ENCODE measurements at places on chromosomes 2 and 18.

DNA sequence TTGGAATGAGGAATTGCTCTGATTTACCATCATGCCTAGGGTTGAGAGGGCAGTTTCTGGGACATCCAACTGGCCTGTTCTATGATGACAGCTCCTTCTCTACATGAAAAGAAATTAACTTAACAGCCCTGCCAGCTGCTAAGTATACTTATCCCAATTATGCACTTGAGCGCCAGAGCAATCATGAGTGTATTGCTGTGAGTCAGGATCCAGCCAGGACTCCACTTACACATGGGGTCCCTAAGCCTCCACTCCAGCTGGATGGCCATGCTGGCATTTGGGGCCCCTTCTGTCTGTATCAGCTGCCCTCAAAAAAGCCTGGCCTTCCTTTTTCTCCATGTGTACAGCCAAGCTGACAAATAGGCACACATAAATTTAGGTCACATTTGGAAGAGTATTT, 481.9 kb downstream of the TMX3 start:
- no peaks in the 10 kb centered on the region for H3K36me3 ChIP-seq
- no peak overlapping the region for H3K4me3 ChIP-seq
- H3K27me3 ChIP-seq = no peaks in the 10 kb centered on the region
- no peak for DNase-seq

- no peak overlapping the region for H3K27ac ChIP-seq
- H3K4me1 ChIP-seq = no peaks in the 10 kb centered on the region
Measured at GRCh38 chr2:157333304-157334047, 7.9 kb upstream of the ERMN start.

GRCh38 chr2:234495251-234496054, 1.4 kb downstream of the ARL4C start:
- no peaks in the 10 kb centered on the region for H3K27me3 ChIP-seq
- no peaks in the 10 kb centered on the region for H3K36me3 ChIP-seq
- peak overlapping the region; percentile 84 for H3K4me3 ChIP-seq

DNA sequence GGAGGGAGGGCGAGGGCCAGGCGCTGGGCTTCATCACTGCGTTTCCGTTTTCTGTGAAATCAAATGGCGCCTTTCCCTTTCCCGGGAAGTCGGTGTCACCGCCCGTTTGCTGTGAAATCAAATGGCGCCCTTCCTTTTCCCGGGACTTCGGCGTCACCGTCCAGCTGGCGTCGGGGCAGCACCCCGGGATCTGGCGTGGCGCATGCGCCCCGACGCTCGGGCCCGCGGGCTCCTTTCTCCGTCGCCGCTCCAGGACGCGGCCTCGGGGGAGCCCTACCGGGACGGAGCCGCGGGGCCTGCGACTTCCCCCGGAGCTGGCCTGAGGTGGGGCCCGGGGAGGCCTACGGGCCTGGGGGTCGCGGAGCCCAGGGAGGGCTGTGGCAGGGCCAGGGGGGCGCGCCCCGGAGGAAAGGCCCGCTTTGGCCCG, at the start of gene FAM228A:
Gene FAM228A, plus strand, starts transcription at position 203 of the 427 bp plus-strand sequence. CDS start 428 bp downstream, outside the sequence.
- H3K4me3 ChIP-seq = peak within 1 kb of the TSS; percentile 11
- no peaks in the 10 kb centered on the region for H3K27me3 ChIP-seq
- DNase-seq = no peak
- peaks cover 20% of the 10 kb centered on the region for H3K4me1 ChIP-seq
- no peaks in the 10 kb centered on the region for H3K36me3 ChIP-seq

GRCh38 chr2:12950957-12951656, 234.4 kb downstream of the TRIB2 start:
- no peak overlapping the region for H3K27ac ChIP-seq
- H3K4me3 ChIP-seq = no peak overlapping the region
- no peaks in the 10 kb centered on the region for H3K4me1 ChIP-seq
- H3K27me3 ChIP-seq = no peaks in the 10 kb centered on the region
- no peaks in the 10 kb centered on the region for H3K36me3 ChIP-seq

- DNase-seq = no peak
- peaks cover 21% of the 10 kb centered on the region for H3K4me1 ChIP-seq
- H3K36me3 ChIP-seq = no peaks in the 10 kb centered on the region
- no peaks in the 10 kb centered on the region for H3K27me3 ChIP-seq
- H3K4me3 ChIP-seq = no peak overlapping the region
Measured at GRCh38 chr18:70380915-70381896, 92.4 kb downstream of the SOCS6 start.

DNA sequence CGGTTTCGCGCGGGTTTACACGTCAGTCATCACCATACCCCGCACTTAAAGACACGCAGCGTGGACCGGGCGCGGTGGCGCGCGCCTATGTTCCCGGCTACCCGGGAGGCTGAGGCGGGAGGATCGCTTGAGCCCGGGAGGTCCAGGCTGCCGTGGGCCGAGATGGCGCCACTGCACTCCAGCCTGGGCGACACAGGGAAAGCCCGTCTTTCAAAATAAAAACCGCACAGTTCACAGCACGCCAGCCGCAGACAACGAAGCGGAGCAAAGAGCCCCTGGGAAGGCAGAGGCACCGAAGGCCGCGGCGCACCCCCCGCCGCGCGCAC, 328 bp downstream of the DTYMK start:
- DNase-seq = no peak
- no peaks in the 10 kb centered on the region for H3K27me3 ChIP-seq
- peak overlapping the region; percentile 94 for H3K27ac ChIP-seq
- peaks cover 37% of the 10 kb centered on the region for H3K36me3 ChIP-seq
- H3K4me3 ChIP-seq = peak overlapping the region; percentile 85
- H3K4me1 ChIP-seq = peaks cover 38% of the 10 kb centered on the region

GRCh38 chr18:11553098-11553940, 56.1 kb upstream of the SLC35G4 start:
- DNase-seq = no peak
- no peaks in the 10 kb centered on the region for H3K27me3 ChIP-seq
- H3K27ac ChIP-seq = no peak overlapping the region
- no peaks in the 10 kb centered on the region for H3K4me1 ChIP-seq
- no peaks in the 10 kb centered on the region for H3K36me3 ChIP-seq

DNA sequence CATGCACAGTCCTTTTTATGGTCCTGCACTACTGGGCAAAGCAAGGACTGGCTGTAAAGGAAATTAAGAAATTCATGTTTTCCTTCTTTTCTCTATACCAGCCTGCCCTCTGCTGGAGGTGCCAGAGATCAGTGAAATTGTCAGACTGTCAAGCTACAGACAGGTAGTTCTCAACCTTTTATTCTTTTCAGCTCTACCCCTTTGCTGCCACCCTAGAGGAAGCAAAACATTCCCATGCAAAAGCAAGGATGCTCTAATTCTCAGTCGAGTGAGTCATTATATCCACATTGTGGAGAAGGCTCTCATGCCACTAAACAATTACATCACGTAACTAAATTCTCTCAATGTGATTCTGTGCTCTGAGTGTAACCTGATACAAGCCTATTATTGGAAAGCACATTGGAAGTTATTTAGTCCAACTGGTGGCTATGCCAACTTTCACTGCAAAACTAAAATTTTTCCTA, 25.0 kb upstream of the RAPGEF4 start:
- H3K4me1 ChIP-seq = no peaks in the 10 kb centered on the region
- H3K27ac ChIP-seq = no peak overlapping the region
- H3K36me3 ChIP-seq = no peaks in the 10 kb centered on the region
- DNase-seq = no peak
- H3K27me3 ChIP-seq = no peaks in the 10 kb centered on the region

DNA sequence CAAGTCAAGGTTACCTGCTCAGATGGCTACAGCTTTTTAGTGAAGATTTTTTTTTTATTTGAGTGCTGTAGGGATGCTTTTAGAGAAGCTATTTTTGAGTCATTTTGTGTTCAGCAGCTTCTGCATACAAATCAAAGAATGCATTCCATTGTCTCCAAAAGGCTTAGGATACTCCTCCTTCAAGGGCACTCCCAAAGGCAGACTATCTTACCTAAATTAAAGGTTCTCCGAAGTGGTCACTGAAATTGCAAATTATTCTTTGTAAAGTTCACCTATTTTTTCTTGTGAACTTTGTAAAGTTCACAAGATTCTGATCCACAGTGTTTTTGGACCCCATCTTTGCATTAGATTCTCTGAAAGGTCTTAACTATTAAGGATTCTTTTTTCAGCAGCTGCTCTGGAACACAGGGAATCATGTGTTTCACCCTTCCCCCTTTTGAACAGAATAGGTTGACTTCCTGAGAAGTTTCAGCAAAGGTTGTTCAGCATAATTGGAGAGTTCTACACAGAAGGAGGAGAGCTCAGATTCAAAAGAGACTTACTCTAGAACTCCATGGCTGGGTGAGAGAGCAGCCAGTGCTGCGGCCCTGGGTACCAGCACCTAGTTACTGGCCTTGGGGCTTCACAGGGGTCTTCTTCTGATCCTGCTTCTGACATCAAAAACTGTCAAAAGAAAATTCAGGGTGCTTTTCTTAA, 14.5 kb downstream of the CLIP4 start:
- H3K4me1 ChIP-seq = peaks cover 23% of the 10 kb centered on the region
- peak overlapping the region; percentile 85 for H3K27ac ChIP-seq
- no peaks in the 10 kb centered on the region for H3K36me3 ChIP-seq
- peak overlapping the region; percentile 9 for H3K4me3 ChIP-seq

DNA sequence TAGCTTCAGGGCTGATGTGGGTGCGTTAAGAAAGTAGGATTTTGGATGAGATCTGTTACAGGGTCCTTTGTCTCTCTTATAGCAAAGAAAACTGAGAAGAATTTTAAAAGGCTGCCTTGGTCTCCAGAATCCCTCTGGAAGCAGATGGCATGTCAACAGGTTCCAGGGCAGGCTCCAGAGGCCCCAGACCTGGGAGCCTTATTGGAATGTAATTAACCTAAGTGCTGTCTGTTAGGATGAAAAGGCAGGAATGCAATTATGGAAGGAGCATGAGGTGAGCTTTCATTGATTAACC, 97.2 kb upstream of the PKDCC start:
- H3K27me3 ChIP-seq = no peaks in the 10 kb centered on the region
- DNase-seq = no peak

DNA sequence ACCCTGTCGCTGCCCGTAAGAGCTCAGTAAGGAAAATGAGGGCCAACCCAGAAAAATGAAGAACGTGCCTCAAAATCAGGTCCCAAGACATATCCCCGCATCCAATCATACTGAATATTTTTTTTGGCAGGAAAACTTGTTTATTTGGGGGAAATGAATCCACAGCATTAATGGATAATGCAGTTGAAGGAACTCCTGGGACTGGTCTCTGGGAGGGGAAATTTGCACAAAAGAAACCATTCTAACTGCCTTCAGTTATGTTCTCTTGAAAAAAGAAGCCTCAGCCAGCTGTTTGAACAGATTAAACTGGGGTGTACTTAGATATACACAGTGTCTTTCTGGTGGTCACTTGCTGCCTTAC, 61.3 kb downstream of the SPRED2 start:
- H3K27ac ChIP-seq = no peak overlapping the region
- DNase-seq = no peak
- no peaks in the 10 kb centered on the region for H3K27me3 ChIP-seq
- no peaks in the 10 kb centered on the region for H3K4me1 ChIP-seq
- H3K4me3 ChIP-seq = no peak overlapping the region
- H3K36me3 ChIP-seq = no peaks in the 10 kb centered on the region

GRCh38 chr2:65316072-65316471, 88.4 kb downstream of the ACTR2 start:
- peaks cover 8% of the 10 kb centered on the region for H3K36me3 ChIP-seq
- peak overlapping the region; percentile 46 for H3K27ac ChIP-seq
- H3K4me1 ChIP-seq = peaks cover 7% of the 10 kb centered on the region

DNA sequence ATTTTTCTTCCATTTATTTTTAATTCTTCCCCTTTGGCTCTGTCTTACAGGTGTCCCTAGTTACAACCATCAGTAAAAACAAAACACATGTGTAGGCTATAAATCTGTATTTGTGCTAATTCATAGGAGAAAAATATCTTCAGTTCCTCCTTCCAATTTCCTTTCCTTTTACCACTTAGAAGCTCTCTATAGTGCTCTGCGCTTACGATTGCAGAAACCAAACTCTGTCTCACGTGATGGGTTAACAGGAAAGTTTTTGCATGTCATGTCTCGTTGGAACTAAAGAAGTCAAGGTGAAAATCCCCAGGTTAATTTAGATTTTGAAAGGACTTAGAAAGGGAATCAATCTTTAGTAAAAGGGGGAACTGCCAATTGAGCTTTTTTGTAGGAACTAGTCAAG, 1390.5 kb upstream of the ZEB2 start:
- no peaks in the 10 kb centered on the region for H3K27me3 ChIP-seq
- H3K4me3 ChIP-seq = no peak overlapping the region
- H3K4me1 ChIP-seq = no peaks in the 10 kb centered on the region
- no peak overlapping the region for H3K27ac ChIP-seq
- H3K36me3 ChIP-seq = no peaks in the 10 kb centered on the region

GRCh38 chr2:68937346-68938055, 15.2 kb downstream of the GKN2 start:
- H3K4me3 ChIP-seq = no peak overlapping the region
- no peaks in the 10 kb centered on the region for H3K36me3 ChIP-seq
- H3K4me1 ChIP-seq = peaks cover 39% of the 10 kb centered on the region
- DNase-seq = no peak

DNA sequence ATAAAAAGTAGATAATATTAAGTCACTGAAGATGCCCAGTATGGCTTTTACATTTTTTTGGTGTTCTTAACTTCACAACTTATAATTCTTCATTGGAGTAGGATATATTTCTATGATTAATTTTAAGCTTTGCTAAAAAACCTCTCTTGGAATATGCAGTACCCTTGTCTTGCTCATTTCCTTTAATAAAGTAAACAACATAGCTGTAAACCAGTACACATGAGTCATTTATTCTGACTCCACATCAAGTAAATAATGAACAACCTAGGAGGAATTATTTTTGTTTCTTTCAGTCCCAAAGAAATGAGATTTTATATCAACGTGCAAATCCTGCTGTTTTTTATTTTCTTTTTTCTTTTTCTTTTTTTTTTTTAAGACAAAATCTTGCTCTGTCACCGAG, 869.1 kb downstream of the CNTNAP5 start:
- no peak overlapping the region for H3K4me3 ChIP-seq
- H3K27me3 ChIP-seq = no peaks in the 10 kb centered on the region
- no peaks in the 10 kb centered on the region for H3K36me3 ChIP-seq
- no peak for DNase-seq
- no peak overlapping the region for H3K27ac ChIP-seq

DNA sequence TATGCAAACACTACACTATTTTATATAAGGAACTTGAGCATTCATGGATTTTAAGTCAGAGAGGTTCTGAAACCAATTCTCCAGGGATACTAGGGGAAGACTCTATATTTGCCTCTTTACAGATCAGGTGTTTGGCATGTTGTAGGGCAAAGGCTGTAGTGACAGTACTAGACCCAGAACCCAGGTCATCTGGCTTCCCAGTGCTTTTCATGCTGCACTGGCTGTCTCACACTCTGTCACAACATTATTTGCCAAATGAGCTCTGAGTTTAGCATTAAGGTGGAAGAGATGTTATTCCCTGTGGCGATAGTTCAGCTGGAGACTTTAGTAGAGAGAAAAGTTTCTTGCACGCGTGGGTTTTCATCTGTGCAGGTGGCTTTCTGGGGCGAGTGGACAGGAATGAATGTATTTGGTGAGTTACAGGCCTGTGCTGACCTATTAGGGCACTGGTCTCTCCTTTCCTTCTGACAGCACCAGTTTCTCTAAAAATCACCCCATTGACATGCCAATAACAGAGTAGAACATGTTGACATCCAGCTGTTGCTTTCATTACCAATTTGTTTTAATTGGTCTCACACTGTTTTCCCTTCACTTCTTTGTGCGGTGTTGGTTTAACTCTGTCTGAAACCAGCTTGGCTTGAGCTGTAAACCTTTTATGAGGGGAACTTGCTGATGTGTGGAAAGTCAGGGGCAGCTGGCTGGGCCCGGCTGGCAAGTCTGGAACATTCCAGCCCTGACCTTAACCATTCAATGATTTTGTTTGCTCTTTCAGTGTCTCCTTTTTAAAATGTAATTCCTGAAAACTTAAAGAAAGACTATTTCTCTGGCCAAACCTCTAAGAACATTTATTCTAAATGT, 643.0 kb upstream of the FAM98A start:
- no peak overlapping the region for H3K27ac ChIP-seq
- no peaks in the 10 kb centered on the region for H3K4me1 ChIP-seq
- no peaks in the 10 kb centered on the region for H3K36me3 ChIP-seq
- no peak for DNase-seq
- H3K4me3 ChIP-seq = no peak overlapping the region
